ENCODE measurements at places on chromosomes 3 and 15.

GRCh38 chr3:102400766-102401165, 34.0 kb upstream of the ZPLD1 start:
- no peak for DNase-seq

GRCh38 chr3:23161308-23161707, 41.8 kb upstream of the UBE2E2 start:
- no peak for DNase-seq

GRCh38 chr3:63593779-63594178, 58.7 kb upstream of the SNTN start:
- no peak for DNase-seq

DNA sequence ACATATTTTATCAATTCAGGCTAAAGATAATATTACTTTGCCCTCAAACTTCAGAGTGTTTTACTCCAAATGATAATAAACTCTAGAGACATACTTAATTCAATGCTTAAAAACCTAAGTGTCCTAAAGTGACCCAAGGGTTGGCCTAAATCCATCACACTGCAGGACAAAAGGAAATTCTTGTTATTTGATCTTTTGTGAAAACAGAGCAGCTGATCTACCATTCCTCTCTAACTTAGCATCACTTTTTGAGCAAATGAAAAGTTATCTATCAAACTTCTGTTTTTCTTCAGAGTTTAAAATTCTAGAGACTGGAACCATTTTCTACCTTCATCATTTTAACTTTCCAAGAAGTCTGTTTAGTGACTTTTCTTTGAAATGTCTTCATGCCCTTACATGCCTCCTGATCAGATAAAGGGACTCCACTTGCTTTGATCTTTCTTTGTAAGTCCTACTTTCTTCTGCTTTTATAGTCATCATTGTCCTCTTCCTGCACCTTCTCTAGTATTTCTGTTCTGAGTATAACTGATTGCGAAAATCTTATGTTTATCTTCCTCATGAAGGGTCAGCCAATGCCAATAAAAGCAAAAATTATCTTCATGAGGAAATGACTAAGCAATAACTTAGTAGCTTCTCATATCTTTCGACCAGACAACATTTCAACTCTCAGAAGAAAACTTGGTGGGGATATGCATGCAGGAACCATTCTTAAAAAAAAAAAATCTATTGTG, 378.7 kb upstream of the TGFBR2 start:
- no peak for DNase-seq

DNA sequence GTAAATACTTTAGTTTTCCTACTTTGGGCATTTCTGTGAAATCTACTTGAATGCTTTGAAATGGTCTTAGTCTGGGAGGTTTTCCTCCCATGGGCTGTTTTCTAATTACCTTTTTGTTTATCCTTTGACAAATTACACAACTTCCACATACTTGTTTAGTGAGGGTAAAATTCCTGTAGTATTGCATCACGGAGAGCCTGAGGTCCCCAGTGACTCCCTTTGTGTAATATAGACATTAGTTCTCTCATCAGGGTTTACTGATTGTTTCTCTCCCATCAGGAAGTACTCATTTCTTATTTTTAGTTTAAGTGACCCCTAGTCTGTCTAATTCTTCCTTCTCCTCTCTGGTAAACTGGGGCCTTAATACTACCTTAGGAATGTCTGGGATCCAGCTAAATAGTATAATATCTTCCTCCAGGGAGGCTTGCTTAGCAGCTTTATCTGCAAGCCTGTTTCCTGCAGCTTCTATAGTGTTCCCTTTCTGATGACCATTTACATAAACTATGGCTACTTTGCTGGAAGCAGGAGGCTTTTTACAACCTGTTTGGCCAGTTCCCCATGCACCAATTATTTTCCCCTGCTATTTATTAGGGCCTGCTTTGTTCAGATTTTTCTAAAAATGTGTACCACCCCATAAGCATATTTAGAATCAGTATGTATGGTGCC, 87.2 kb upstream of the XCR1 start:
- DNase-seq: no peak

DNA sequence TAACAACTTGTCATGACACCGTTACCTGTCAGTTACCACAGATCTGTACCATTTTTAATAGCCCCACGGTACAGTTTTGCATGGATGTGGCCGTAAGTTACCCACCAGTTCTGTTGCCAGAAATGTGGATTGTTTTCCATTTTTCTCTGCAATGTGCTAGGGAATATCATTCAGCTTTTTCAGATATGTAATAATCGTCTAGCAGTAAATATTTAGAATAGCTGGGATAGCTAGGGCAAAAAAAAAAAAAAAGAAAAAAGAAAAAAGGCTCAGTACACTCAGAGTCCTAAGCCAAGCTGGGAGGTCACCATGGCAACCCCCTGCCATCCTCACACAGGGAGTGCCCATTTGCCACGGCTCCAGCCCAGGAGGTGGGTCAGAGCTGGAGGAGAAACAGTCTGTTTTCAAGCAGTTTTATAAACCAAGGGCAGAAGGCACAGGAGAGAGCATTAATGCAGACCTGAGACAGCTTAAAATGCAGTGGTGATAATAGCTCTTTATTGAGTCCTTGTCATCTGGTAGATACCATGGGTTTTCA, 25.2 kb downstream of the PAQR5 start:
- DNase-seq: no peak

- DNase-seq: no peak
Observed at GRCh38 chr3:110886222-110886893, 185.3 kb upstream of the NECTIN3 start.

- DNase-seq: no peak
Observed at GRCh38 chr3:58198362-58198761, 12.4 kb downstream of the DNASE1L3 start.

GRCh38 chr15:25345943-25346342, 92.9 kb downstream of the UBE3A start:
- DNase-seq: no peak

DNA sequence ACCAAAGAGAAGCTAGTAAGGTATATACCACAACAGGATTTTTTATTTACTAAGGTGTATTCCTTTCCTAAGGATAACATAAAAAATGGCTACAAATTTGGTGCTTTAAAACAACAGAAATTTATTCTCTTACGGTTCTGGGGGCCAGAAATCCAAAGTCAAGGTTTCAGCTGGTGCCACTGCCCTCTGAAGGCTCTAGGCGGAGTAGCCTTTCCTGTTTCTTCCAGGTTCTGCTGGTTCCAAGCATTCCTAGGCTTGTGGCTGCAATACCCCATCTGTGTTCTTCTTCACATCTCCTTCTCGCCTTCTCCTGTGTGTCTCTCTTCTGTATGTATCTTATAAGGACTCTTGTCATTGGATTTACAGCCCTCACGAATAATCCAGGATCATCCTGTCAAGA, 549.9 kb downstream of the GRM7 start:
- no peak for DNase-seq

DNA sequence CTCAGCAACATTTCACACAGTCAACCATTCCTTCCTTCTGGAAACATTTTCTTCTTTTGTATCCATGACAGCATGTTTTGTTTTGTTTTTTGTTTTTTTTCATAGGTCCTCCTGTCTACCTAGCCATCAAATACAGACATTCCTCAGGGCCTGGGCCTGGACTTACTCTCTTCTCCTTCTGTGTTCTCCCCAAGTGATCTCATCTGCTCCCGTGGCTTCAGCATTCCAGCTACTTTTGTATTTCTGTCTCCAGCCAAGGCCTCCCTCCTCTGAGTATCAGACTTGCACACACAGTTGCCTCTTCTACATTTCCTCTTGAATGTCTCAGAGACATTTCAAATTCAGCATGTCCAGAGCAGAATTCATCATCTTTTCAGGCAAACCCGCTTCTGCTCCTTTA, 82.4 kb downstream of the HCN4 start:
- no peak for DNase-seq

DNA sequence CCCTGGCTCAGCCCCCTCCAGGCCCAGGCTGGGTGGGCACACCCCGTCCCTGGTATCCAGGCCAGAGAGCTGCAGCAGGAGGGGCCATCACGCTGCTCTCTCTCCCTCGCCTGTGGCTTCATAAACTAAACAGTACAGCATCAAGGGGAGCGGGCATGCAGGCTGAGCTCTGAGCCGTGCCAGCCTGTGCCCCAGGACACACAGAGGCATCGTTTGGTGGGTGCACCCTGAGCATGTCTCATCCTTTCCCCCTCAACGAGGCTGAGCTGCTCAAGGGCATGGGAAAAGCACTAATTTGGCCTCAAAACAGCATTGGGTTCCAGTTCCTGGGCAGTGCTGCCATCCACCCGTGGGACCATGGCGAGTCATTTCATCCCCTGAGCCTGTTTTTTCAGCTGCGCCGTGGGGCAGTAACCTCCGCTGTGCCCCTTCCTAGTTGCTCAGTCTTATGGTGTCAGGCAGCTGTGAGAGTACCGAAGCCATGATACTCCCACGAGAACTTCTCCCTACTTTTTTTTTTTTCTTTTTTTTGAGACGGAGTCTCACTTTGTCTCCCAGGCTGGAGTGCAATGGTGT, 79.6 kb downstream of the CPN2 start:
- DNase-seq: no peak

- DNase-seq: no peak
Observed at GRCh38 chr3:31813197-31813596, 167.9 kb downstream of the OSBPL10 start.

- DNase-seq: no peak
Observed at GRCh38 chr3:170766823-170767575, 103.0 kb downstream of the RPL22L1 start.

GRCh38 chr3:155070932-155071387, 9.2 kb upstream of the MME start:
- no peak for DNase-seq

GRCh38 chr15:27928386-27928785, 170.7 kb downstream of the OCA2 start:
- DNase-seq: no peak

- DNase-seq: peak; percentile 84
Observed at GRCh38 chr3:8052659-8053058, 449.0 kb upstream of the LMCD1 start.

- no peak for DNase-seq
Observed at GRCh38 chr15:59137566-59137965, 32.6 kb downstream of the CCNB2 start.

- peak; percentile 36 for DNase-seq
Observed at GRCh38 chr15:48250640-48251076, 44.6 kb downstream of the SLC12A1 start.

GRCh38 chr15:79878078-79878705, 18.6 kb downstream of the MTHFS start:
- no peak for DNase-seq

Measured in DMS 273 treated with DMSO at 0.1 percent for 48 hours (cell line).